Hippocampal formation (tissue), 2 donors: ENCODE measurements at places on chromosomes 3 and 15.

DNA sequence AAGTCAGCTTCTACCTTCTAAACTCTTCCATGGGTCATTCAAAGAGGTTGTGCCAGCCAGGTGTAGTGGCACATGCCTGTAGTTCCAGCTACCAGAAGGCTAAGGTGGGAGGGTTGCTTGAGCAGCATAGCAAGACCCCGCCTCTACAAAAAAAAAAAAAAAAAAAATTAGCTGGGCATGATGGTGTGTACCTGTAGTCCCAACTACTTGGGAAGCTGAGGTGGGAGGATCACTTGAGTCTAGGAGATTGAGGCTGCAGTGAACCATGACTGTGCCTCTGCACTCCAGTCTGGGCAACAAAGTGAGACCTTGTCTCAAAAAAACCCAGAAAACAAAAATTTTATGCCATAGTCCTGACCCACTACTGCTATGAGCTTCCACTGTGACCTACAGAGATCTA is 126.8 kb downstream of the MDFIC2 start:
- no peak for DNase-seq

DNA sequence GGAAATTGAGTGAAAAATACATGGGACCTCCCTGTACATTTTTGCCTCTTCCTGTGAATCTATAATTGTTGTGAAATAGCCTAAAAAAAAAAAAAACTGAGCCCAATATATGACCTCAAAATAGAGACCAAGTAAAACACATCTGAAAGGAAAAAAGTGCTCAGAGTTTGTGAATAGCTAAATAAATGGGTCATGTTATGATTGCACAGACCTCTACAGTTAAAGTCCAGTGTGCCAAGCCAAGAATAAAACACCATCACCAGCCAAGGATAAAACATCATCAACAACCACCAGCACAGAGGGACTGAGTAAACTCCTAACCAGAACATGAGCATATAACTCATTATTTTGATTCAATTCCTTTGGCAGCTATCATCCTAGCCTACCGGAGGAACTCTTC is 115.6 kb upstream of the AGTR1 start:
- no peak for DNase-seq

DNA sequence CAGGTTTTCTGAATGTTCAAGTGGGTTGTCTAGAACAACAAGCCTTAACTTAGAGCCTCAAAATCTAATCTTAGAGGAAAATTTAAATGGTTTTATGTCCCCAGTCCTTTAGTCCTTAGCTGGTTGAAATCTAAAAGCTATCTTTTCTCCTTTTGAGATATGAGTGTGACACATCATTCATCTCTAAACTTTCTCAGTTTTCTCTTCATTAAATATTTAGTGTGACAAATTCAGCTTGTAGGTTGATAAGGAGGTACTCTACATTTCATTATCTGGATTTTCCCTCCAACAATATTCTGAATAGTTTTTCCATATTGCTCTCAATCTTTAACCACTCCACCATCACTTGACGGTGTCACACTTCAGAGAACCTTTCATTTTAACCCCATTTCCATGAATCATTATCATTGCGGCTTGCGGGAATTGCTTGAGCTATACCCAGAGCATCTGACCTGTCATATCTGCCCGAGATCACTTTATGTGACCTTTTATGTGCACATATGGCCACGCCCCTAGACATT is 16.1 kb upstream of the ATP8B4 start:
- DNase-seq: no peak

DNA sequence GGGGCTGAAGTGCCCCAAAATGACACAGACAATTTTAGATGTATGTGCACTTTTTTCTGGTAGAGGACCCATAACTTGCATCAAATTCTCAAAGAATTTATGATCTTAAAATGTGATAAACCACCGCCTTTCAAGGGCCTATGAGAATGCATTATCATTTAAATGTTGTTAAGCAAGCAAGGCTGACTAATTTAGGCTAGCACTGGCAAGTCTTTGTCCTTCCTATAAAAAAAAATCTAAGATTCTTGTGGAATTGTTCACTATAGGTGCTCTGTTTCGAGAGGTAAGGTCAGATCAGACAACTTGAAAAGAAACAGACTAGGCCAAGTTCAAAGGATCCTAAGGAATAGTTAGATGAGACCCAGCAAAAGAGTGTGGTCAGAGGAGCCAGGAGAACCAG is 128.9 kb upstream of the PHLDB2 start:
- DNase-seq: no peak

GRCh38 chr3:191352014-191352413 is 21.7 kb upstream of the UTS2B start:
- DNase-seq: no peak

- DNase-seq: no peak
Observed at GRCh38 chr15:62886431-62887071, 156.0 kb upstream of the TPM1 start.

DNA sequence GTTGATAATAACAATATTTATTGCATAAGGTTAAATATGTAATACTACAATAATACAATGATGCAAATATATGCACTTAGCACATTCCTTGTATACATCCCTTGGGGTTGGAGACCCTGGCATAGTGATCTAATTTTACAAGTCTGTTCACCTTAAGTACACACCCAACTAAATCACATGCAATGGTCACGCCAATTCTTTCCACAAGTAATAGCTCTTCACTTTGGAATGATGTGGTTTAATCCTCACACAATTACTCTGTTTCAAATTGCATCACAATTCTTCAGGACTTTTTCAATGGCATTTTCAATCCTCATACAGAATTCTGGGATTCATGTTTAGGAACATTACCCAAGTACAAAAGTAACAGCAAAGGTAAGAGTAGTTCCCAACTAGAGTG is 27.3 kb upstream of the SPRED1 start:
- no peak for DNase-seq

DNA sequence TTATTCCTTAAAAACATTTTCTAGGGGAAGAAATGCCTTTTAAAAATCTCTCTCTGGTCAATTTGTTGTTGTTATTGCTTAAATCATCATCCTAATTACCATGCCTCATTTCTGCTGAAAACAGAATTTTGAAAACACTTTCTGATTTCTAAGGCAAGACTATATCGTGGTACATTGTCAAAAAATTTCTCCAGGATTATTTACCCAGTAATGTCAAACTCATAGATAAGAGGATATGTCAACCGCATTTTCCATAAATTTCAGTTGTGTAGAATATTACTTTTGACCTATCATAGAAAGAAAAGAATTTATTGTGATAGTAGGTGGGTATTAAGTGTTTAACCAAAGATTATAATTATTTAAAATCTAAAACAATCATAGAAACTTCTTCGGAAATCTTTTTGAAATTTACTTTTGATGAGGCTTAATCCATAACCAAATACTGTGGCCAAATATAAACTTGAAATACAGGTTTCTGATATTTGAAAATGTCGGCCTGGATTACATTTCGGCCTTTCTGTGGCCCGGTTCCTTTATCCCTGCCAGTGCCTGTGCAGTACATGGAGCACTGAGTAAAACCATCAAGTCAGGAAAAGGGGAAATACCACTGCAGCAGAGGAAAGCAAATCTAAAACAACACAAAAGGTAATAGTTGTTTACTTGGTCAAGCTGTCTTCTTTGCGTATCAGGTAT is 173.4 kb downstream of the MYRIP start:
- no peak for DNase-seq

DNA sequence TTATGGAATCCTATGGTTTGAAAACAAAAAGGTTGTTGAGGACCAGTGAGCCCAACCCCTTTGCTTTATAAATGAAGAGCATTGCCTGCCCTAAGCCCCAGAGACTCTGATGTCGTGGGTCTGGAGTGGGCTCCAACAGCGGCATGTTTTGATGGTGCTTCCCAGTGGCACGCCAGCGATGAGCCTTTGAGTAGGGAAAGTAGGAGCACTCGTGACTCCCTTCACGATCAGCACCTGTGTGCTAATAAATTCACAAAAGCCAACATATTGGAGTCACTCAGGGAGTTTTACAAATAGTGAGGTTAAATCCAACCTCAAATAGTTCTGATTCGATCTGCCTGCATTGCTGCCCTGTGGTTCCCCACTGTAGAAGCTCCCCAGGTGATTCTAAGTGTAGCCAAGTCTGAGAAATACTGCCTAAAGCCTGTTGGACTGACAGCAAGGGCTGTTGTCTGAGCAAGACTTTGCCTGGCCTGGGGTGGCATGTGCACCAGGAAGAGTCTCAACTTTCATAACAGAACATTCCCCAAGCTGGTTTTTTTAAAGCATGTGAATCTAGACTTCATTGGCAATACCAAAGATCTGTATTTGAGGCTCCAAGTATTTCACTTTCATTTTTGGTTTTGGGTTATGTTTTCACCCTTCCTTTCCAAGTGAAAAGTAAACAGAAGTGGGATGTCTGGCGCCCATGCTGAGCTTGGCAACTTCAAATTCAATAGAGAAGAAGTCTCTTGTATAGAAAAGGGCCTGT is 9.9 kb downstream of the CCR5 start:
- no peak for DNase-seq

GRCh38 chr3:28940530-28940929 is 340.3 kb upstream of the RBMS3 start:
- DNase-seq: peak; percentile 31

GRCh38 chr3:149277331-149277813 is 55.7 kb upstream of the CP start:
- no peak for DNase-seq

GRCh38 chr15:71355268-71355667 is 240.0 kb downstream of the THSD4 start:
- no peak for DNase-seq

GRCh38 chr15:78695046-78695671 is 54.1 kb upstream of the CHRNB4 start:
- DNase-seq: no peak

- DNase-seq: no peak
Observed at GRCh38 chr3:184341925-184342324, 4.5 kb downstream of the FAM131A start.

DNA sequence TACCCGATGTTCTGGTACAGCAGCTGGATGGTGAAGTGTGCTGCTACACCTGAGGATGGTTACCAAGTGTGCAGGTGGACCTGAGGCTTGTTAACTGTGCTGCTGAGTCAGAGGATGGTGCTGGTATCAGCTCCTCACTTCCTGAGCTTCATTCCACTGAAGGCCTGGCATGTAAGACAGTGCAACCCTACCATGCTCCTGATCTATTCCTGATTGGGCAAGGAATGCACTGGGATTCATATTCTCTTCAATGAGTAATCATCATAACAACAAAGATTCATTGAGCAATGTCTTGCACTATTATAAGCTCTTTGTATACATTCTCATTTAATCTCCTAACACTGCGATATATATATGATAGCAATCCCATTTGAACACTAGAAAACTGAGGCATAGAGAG is 62.9 kb upstream of the THSD4 start:
- DNase-seq: no peak
